Amniotic stem cell (primary cell): ENCODE measurements at places on chromosomes 7 and 10.

DNA sequence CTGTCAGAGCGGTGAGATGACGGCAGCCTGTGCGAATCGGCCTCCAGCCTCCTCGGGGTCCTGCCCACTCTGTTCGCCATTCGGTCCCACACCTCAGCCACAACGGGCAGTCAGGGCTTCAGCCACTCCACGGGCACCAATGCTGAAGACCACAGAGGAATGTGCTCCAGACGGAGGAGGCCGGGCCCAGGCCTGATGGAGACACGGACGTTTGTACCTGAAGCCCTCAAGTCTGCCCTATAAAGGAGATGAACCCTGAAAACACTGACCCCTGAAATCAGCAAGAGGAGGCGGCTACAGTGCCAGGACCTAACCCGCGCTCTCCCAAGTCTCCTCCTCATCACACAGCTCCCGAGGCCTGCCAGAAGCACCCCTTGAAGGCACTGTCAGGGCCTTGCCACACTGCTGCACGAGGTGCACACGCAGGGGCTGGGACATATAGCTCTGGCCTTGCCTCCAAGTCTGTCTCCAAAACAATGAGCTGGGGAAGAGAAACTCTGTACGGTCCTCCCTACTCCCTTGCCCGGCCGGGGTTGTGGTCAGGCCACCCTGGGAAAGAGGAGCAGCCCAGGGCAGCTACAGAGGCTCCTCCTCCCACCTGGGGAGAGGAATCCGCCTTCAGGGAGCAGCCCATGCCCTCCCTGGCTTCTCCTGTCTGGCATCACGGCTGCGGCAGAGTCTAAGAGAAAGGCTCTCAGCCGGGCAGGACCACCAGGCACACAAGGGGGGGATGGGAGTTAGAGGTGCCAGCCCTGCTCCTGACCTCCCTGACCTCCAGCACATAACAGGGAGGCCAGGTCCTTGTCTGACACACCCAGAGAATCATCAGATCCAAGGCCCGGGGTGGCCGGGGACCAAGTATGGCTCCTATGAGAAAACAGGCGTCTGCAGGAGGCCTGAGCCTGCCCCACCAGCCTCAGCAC is 310.1 kb downstream of the PTPRN2 start:
- DNase-seq, result no peak

DNA sequence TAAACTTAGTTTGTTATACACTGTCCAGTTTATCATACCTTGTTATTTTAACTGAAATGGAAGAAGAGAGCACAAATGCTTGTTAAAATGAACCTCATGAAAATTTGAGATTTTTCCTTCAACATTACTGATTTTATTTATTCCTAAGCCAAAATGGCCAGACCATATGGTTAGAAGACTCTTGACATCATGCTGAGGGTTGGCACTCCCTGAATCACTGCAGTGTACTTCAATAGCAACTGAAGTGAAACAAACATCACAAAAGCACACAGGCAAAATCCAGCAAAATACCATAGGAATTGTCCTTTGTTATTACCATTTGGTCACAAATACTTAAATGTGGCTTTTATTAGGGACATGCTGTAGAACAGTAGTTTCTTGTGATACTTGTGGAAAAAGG is 347.8 kb downstream of the NXPH1 start:
- DNase-seq, result no peak

DNA sequence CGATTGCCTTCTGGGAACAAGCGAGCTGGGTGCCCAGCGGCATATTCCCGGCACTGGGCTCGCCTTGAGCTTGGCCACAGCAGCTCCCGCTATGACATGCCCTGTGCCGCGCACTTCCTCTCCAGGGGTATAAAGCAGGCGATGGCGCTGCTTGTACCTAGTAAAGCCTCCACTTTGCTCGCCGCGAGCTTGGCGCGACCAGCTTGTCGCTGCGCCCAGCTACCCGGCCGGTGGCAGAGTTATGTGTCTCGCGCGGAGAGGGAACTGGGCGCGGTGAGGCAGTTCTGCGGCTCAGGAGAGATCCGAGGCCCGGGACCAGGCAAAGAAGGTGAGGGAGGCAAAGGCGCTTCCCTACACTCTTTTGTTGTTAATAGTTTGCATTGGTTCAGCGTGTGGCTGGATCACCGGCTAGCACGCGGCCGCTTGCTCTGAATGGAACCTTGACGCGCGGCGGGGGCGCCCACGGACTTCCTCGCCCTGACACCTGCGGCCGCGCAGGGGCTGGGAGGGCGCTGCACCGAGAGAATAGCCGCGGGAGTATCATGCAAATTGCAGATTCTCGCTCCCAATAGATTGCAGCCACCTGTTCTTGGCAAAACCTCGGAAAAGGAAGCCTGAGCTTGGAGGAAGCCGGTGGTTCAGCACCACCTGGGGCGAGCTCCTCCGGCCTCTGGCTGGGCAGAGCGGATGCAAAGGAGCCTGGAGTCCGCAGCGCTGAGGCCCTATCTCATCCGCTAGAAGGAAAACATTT is 3.0 kb upstream of the BUB3 start:
- no peak for DNase-seq

- no peak for DNase-seq
These were observed 573 bp downstream of the PMPCB start for GRCh38 chr7:103297837-103298179.

DNA sequence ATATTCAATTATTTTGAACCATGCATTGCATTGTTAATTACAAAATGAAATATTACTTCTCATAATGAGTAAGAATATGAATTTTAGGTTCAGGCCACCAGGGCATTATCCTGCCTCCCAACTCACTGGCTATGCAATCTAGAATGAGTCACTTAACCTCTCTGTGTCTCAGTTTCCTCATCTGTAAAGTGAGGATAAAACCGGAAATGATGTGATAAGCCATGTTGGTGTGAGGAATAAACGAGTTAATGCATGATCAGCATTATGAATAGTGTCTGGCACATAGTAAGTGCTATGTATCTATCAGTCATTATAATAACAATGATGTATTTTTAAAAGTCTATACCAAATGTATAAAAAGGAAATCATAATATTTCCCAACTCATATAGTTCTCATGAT is 85.5 kb downstream of the SEMA3D start:
- DNase-seq, result no peak

- DNase-seq, result no peak
These were observed 122.8 kb downstream of the KAT6B start for GRCh38 chr10:74949034-74949832.

DNA sequence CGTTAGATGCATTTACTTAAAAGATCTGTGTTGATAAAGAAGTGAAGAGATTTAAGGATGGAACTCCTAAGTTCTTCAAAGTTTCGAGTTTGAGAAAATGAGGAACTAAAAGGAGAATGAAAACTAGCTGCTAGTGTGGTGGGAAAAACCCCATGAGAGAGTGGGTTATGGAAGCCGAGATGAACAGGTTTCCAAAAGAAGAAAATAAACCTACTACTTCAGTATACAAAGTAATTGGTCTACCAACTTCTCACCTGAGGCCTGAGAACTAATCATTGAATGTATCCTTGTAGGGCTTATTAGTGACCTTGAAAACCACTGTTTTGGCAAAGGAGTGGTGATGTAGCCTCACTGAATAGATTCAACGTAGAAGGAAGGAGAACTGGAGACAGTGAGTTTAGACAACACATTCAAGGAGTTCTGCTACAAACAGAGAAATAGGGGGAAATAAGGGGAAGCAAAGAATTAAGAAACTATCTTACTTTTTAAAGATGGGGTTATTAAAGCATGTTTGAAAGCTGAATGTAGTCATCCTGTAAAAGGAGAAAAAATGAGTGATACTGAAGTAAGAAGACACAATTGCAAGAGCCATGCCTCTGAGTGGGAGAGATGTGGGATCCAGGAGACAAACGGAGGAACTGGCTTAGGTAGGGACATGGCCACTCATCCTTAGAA is 50.8 kb downstream of the CH25H start:
- DNase-seq, result no peak

DNA sequence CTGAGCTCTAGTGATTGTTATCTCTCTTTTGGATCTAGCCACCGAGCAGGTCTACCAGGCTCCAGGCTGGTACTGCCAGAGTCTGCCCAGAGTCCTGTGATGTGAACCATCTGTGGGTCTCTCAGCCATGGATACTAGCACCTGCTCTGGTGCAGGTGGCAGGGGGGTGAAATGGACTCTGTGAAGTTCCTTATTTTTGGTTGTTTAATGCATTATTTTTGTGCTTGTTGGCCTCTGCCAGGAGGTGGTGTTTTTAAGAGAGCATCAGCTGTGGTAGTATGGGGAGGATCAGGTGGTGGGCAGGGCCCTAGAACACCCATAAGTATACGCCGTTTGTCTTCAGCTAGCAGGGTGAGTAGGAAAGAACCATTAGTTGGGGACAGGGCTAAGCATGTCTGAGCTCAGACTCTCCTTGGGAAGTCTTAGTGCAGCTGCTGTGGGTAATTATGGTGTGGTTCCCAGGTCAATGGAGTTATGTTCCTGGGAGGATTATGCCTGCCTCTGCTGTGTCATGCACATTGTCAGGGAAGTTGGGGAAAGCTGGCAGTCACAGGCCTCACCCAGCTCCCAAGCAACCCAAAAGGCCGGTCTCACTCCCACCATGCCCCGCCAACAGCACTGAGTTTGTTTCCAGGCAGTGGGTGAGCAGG is 81.8 kb downstream of the NPSR1 start:
- no peak for DNase-seq

DNA sequence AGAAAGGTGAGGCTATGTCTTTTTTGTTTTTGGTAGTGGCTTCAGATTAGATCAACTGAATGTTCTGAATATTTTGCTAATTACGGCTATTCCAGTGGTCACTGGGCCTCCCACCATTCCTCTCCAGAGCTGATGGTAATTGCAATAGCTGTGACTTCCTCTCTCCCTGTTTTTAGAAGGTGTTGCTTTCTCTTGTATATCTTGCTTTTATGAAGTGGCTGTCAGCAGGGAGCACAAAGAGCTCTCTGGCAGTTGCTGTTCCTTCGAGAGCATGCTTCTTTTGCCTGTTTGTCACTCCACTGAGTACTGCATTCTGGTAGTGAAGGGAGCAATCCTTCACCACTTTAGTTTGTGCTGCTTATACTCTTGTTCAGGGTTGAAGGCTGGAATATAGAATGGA is 133.3 kb downstream of the EXOC4 start:
- no peak for DNase-seq

- no peak for DNase-seq
These were observed 552 bp downstream of the MKX start for GRCh38 chr10:27744802-27745731.

DNA sequence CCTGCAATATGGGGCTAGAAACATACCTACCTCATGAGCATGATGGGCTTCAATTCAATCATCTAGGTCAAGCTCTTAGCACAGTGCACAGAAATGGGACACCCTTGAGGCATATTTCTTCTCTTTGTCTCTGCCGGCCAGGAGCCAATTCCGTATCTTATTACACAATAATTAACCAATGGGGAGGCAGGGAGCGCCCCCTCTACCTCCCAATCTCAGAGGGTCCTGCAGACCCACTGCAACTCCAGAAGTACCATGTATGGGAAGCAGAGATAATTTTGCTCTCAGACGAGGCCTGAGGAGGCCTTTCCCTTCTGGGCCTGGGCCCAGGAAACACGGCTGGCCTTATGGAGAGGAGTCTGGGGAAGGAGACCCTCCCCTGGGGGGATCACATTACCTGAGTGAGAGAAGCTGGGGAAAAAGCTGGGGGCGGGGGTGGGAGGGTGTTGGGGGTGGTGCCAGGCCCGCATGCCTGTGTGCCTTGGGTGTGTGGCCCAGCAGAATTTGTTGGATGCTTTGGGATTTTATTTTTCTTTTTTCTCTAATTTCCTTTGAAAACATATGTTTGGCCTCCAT is 155.5 kb downstream of the UBE2H start:
- no peak for DNase-seq

GRCh38 chr10:77428691-77429395 is 208.8 kb downstream of the KCNMA1 start:
- DNase-seq, result peak; percentile 66

DNA sequence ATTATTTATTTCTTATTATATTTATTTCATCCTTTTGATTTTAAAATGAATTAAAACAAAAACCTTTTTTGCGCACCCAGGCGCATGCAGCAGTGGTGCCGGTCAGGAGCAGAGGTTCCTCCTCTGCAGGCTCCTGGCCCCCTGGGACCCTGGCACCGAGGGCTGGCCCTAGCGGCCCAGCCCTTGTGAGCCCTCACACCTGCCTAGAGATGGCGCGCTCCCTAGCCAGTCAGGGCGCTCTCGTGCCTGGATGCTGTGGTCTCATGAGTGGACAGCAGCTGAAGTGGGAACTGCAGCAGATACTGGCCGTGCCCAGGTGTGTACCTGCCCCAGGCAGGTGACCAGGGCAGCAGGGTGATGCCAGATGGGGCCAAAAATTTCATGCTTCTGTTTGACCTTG is 13.8 kb downstream of the RET start:
- DNase-seq, result no peak

DNA sequence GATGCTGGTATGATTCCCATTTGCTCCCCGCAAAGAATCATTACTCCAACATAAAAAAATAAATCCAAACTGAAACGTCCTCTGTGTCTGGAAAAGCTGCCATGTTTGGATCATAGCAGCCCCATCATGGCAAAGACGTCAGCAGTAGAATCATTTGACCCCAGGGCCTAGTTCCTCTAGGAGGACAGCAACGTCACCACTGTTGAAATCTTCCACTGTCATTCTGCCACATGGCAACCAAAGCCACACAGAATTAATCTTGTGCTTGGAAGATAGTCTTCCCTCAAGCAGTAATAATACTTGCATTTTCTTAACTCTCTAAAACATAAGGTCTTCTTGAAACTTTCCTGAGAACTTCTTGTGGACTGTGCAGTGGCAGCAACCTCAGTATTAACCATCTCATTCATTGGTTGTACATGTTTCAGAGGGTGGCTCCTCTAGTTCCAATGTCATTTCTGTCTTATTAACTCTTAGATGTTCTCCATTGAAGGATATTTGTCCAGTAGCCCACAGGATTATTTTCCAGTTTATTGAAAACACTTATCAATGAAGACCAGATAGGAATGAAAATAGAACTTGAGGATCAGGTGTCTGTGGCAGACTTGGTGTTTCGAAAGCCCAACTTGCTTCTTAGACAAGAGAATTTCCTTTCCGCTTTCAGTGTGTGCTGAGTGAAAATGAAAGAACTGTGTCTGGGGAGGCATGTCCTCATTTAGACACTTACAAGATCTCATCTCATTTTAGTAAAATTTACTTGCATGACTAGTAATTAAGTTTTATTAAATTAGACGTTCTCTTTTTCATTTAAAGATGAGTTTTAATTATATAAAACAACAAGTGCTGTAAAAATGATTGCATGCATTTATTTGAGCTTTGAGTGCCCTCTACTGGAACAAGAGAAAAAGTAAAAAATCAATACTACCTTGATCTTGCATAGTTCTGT is 28.9 kb upstream of the INHBA start:
- DNase-seq, result no peak

GRCh38 chr7:16421333-16422102 is at the start of gene CRPPA:
Gene CRPPA (minus strand): TSS chr7:16421538. CDS start chr7:16421322, 216 bp downstream.
- DNase-seq, result no peak

DNA sequence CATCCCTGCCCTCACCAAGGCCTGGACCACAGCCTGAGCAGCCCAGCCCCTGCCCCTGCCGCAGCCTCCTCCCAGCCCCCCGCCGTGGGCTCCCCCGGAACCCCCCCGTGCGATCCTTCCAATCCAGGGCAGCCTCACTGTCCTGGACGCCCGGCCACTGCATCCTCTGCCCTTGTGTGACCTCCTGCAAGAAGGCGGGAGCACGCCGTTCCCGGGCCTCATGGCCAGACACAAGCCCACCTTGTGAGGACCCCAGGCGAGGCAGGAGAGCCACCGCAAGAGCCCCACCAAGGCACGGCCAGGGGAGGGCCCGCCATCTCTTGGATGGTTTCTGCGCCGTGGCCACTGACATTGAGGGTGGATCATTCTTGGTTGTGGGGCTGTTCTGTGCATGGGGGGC is 7.8 kb upstream of the LFNG start:
- DNase-seq, result no peak

GRCh38 chr10:101536800-101537199 is 51.3 kb downstream of the POLL start:
- no peak for DNase-seq
